ENCODE measurements at places on chromosomes 4 and X.

GRCh38 chr4:69032847-69033638, 63.2 kb upstream of the UGT2B7 start:
- no peak for DNase-seq

GRCh38 chr4:24770032-24770584, 25.3 kb upstream of the SOD3 start:
- peak; percentile 95 for DNase-seq

DNA sequence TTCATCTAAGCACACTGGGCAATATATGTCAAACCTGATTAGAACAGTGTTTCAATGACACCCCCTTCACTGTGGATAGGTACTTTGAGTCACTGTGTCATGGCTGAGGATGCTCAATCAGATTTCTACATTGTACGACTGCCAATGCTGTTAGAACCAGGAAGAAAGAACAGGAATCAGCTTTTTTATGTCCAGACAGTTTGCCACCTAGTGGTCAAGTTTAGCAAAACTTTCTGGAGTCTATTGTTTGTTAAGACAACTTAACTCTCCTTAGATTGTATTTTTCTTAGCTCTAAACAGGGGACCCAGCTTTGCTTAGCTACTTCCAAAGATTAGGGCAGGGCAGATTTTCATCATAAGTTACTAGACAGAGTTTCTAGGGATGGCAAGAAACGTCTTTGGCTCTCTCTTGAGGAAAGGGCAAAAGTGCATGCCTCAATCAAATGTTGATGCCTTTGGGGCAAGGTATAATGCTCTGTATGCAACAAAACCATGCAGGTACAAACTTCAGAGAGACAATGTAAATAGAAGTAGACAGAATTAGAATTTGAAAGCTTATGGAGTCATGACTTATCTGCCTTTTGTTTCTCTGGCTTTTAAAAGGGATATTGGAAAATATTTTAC, 40.5 kb upstream of the BMP3 start:
- DNase-seq, result peak; percentile 62

DNA sequence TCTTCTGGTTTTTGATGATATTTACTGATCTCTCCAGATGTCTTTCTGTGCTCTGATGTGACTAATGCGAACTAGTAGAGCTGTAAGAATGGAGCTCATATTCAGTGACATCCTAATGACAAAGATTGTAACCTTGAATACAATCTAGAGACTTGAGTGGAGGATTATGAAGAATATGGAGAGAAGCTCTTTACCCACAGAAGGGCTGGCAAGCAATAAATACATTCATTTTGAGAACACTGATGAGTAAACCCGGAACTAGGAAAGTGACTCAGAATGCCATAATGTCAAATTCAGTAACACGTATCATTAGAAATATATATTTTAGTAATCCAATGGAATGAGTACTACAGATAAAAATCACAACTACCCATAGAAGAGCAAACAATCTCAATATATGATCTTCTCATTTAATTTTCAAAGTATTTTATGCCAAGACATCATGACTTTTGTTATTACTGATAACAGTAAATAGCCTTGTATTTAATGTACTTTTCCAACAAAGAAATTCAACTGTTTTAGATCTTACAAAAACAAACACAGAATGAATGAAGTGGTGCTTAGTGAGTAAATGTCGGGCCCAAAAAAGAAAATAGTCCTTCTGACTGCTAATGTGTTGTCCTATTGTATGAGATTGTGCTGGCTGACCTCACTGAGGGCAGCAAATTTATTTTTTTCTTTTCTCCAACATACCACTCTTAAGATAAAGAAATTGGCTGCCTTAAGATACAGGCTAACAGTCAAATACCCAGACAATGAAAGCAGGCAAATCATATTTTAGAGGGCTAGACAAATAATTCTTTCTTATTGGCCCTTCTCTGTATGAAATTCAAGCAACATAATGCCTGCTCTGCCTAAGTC, 49.2 kb upstream of the HDAC8 start:
- peak; percentile 52 for DNase-seq

DNA sequence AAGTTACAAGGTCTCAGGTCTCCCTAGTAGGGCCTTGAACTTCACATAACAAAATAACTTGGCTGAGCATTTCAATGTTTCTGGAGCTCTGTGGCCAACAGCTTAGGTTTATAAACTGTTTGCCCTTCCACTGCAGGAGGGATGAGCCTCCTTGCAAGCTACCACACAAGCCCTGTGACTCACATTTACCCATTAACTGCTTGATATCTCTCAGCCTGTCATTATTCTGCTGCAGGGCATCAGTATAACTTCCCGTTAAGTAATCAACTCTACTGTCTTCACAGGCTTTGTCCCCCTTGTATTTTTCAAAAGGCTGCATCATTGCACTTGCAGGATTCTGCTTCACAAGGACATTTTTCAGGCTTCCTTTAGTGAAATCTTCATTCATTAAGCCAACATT, 151.7 kb upstream of the CXCL13 start:
- peak; percentile 4 for DNase-seq

DNA sequence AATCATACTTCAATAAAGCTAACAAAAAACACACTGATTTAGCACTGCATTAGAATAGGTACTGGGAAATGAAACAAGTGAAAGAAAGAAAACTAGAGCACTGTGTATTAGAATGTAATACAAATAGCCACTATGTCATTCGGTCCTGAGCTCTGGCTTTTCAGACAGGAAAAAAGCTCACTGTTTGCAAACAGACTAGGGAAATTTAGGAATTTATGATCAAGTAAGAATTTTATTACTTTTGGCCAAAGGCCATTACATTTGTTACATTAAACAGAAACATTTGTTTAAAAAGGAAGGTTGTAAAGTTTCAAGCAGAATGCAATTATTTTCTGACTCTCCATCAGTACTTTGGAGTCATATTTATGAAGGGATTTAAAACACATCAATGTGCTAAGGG, 68.7 kb downstream of the KLHL8 start:
- peak; percentile 53 for DNase-seq

DNA sequence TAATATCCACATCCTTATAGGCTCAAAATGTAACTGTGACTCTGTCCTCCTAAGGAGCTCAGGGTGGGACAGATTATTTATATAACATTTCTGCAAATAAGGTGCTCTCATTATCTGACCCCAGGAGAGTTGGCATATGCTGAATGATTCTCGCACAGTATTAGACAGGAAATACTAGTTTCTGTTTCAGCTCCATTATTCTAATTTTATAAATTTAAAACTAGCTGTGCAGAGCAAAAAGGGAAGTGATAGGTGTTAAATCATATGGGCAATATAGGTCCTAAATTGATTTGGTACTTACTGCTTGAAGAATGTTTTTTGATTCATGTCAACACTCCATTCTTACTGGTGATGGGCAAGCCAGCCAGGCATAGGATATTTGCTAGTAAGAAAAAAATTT, 141.5 kb downstream of the GLRA2 start:
- no peak for DNase-seq

DNA sequence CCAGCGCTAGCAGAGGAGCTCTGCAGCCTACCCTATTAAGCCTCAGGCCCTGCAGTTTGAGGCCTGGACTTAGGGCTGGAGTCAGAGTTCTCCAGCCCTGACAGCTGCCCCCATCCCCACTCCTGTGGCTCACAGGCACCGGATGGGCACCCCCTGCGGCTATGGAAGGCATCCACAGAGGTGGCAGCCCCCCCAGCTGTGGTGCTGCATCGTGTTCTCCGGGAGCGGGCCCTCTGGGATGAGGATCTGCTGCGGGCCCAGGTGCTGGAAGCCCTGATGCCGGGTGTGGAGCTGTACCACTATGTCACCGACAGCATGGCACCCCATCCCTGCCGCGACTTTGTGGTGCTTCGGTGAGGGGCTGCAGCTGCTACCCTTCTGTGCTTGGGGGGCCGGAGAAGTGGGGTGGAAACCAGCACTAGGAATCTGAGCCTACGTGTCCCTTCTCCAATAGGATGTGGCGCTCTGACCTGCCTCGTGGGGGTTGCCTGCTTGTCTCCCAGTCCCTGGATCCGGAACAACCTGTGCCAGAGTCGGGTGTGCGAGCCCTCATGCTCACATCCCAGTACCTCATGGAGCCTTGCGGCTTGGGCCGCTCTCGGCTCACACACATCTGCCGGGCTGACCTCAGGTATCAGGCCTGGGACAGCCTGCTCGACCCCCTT, 76.2 kb downstream of the STARD8 start:
- no peak for DNase-seq

- DNase-seq, result peak; percentile 4
These were observed 38.1 kb downstream of the KDR start for GRCh38 chr4:55087009-55087912.

DNA sequence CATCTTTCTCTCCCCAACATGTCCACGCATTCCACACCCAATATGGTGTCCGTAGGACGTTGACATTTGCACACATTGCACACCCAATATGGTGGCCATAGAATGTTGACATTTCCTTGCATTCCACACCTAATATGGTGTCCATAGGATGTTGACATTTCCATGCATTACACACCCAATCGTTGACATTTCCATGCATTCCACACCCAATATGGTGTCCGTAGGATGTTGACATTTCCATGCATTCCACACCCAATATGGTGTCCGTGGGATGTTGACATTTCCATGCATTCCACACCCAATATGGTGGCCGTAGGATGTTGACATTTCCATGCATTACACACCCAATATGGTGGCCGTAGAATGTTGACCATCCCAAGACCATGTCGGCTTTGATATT, 88.4 kb upstream of the SHOX start:
- no peak for DNase-seq

- peak; percentile 22 for DNase-seq
These were observed 5.1 kb upstream of the PRDX4 start for GRCh38 chrX:23662187-23662586.

GRCh38 chrX:50188859-50189600, 11.8 kb downstream of the AKAP4 start:
- no peak for DNase-seq

DNA sequence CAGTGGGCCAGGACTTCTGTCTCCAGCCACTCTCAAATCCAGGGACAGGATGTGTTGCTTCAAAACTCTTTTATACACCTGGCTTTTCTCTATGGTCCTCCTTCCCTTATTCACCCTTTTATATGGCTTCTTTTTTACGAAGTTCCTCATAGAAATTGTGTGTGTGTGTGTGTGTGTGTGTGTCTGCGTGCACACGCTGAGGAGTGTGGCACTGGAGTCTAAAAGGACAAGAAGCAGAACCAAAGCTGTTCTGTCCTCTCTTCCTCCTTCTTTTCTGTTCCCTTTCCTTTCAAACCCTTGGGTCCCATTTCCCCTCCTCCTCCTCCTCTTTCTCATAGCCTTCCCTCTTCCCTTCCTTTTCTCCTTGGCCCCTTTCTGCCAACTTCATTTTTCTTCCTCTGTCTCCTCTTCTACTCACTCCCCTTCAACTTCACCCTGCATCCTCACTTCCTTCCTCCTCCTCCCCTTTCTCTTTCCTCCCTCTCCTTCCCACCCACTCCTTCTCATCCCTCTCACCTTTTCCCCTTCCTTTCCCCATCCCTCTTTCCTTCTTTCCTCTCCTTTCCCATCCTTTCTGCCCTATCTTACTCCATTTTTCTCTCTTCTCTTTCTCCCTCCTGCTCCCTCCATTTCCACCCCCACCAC, 360.5 kb downstream of the MID1IP1 start:
- DNase-seq, result no peak

DNA sequence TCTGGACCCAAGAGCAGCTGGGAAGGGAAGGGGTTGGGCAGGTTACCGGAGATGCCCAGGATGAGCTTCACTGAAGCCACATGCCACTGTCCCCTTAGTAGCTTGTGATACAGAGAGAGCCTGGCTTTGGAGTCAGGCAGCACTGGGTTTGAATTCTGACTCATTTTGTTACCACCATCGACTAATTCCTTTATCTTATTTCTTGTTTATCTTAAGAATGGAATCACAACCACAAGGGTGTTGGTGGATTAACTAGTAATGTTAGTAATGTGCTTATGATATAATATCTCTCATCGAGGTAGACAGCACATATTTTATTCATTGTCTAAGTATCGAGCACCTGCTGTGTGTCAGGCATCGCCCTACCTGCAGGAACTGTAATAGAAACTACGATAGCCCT, 17.7 kb upstream of the STX18 start:
- peak; percentile 49 for DNase-seq

GRCh38 chr4:181319629-181320028, 923.6 kb upstream of the TENM3 start:
- no peak for DNase-seq

GRCh38 chr4:109094056-109094455, 208.4 kb downstream of the COL25A1 start:
- no peak for DNase-seq

DNA sequence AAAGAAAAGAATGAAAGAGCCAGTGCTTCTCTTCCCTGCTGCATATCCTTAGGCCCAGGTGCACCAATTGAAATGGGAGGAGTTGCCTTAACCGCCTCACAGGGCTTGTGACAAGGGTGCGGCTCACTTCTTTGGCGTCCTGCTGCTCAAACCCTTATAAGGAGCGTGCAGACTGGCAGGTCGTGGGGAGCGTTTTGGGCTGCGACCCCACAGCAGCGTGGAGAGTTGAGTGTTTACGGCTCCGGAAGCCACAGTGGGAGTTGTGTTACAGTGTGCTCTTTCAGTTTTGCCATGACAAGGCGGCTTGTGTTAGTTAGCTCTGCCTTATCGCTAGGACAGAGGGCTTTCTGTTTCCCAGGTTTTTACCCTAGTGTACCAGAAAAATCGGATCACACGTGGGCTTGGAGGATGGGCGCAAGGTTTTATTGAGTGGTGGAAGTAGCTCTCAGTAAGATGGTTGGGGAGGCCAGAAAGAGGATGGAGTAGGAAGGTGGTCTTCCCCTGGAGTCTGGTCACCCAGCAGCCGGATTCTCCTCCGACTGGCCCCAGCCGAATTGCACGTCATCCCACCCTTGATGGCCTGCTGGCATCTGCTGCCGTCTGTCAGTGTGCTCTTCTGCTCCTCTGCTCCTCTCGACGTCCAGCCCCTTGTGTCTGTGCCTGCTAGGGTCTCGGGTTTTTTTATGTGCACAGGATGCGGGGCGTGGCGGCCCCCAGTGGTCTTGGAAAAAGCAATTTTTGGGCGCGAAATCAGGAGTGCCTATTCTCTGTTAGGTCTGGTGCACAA, 718.9 kb downstream of the ARAP2 start:
- DNase-seq, result no peak

DNA sequence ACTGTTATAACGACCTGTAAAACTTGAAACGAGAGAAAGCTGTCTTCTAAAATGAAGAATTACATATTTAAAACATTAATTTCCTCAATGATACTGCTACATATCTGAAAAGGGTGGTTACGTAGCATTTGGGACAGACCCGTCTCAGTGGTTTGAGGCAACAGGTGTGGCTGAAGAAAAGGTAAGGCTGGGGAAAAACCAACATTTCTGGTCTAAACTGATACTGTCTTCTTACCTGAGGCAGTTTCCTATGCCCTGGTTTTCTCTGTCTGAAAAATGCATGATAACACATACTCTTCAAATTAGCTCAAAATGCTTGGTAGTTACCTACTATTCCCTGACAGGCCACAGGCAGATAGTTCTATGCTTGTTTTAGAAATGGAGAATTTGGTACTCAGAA, 30.4 kb downstream of the PLS3 start:
- DNase-seq, result no peak

- no peak for DNase-seq
These were observed 56.2 kb upstream of the RAPGEF2 start for GRCh38 chr4:159046683-159047082.
